ENCODE measurements at places on chromosomes 1 and 21. TPM values are rescaled to one million over a fixed set of nuclear protein-coding genes. Genes with fewer than 3 reads are reported as not detected.

The VWA5B1 gene
- total RNA-seq = not detected

DNA sequence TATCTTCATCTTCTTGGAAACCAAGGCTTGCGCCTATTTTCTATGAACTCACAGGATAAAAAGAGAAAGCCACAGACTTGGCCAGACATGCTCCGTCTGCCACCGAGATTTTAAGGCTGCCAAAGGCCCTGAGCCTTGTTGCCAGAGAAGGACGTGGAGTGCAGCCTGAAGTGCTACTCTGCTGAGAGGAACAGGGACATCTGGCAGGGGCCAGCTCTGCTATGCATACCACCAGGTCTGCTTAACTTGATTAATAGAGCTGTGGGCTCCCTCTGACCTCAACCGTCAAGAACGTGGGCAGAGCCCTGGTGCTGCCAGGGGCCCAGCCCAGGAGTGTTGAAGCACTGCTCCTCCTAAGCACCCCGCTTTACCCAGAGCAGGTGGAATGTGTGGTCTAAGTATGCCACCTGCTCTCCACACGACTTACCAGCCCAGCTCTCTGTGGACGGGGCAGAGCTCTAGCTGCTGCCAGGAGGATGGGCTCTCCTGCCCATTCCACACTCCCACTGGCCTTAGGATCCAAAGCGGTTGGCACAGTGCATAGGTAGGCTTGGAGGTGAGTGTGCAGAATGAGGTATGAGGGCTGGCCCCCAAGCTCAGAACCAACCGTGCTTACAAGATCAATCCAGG lies 10.6 kb downstream of the HCRTR1 start:
- DNase-seq = no peak

- DNase-seq = no peak
These were observed 32.8 kb downstream of the PADI6 start for GRCh38 chr1:17404820-17405219.

- no peak for DNase-seq
These were observed 28.3 kb upstream of the PEF1 start for GRCh38 chr1:31672986-31673385.

DNA sequence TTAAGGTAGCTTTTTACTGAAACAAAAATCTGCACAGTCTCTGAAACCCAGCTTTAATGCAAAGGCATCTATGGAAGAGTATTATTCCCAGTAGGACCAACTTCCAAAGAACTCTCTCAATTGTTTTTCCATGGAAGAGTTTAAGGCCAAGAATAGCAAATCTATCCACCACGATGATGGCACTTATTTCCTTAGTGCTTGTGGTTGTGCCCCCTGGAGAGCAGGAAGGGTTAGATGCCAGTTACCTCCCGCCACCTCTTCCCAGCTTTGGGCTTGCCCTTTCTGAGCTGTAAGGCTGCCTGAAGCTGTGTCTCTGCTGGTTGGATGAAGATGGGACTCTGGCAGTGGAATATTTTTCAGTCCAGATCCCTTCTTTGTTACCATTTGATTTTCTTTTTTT lies 4.8 kb upstream of the ATP1A1 start:
- no peak for DNase-seq
